ENCODE measurements at places on chromosomes 4 and X. TPM values are rescaled to one million over a fixed set of nuclear protein-coding genes. Genes with fewer than 3 reads are reported as not detected.

GRCh38 chr4:105956569-105956968, 61.3 kb downstream of the NPNT start:
- no peak for DNase-seq

Gene PIM2
- total RNA-seq, result 10.4 TPM

- no peak for DNase-seq
These were observed 123.3 kb downstream of the SLC10A7 start for GRCh38 chr4:146398404-146398803.

DNA sequence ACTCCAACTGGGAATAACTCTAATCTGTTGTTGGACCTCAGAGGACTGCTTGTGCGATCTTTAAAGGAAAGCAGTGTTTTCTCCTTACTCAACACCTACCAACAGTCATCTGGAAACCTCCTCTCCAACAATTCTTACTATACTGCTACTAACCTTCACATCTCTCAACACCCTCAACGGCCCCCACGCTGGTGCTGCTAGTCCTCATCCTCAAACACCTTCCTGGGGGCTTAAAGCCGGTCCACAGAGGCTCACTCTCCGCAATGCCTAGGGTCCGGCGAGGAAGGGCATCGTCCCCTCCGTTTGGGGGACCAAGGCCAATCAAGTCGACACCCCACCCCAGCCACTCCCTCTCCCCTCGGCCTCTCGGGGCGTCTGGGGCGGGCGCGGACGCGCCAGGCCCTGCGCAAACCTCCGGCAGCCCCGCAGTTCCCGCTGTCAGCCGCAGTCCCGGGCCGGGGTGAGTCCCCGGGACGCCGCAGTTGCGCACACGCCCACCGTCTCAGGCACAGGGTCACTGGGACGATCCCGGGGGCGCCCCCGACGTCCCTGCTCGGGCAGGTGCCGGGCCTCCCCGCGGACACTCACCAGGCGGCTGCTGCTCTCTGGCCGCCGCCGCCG, 418 bp downstream of the TAB3 start:
- DNase-seq, result no peak

Gene F9
- not detected for total RNA-seq

Gene SLC25A14
- 30.5 TPM for total RNA-seq

Gene SUPT20HL1
- total RNA-seq, result not detected

- DNase-seq, result no peak
These were observed 132.4 kb downstream of the ENOX2 start for GRCh38 chrX:130770615-130771014.

GRCh38 chr4:87419578-87420249, 2.7 kb upstream of the NUDT9 start:
- DNase-seq, result no peak

DNA sequence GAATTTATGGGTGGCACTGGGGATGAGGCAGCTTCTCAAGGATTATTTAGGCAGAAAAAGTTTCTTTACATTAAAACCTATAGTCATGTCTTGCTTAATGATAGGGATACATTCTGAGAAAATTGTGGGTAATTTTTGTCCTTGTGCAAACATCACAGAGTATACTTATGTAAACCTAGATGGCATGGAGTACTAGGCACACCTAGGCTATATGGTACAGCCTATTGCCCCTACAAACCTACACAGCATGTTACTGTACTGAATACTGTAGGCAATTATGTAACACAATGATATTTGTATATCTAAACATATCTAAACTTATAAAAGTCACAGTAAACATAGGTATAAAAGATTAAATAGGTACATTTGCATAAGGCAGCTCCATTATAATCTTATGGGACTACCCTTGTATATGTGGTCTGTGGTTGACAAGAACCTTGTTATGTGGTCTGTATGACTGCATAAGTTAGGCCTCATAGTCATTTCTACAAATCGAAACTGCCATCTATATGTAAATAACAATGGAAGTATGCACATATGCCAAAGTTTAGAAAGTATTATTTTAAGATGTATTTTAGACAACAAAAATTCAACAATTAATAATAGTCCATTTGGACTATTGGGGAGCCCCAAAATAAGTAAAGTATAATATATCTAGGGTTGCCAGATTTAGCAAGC, 87.3 kb downstream of the CFAP299 start:
- DNase-seq, result no peak

DNA sequence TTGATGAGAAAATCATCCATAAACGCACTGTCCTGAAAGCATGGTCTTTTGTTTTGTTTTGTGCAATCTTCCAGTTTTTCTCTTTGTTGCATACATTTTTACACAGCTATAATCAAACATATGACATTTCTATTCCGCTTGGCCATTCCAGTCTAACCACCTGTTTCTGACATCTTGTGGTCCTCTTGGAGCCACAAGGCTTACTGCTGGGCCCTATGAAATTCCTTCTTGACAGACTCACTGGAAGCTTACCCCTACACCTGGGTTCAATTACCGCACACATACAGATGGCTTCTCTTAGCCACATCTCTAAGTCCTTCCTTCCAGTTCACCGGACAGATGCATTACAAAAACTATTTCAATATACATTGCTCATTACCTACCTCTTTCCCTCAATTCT, 72.4 kb downstream of the PAPSS1 start:
- DNase-seq, result no peak

Gene SLITRK2
- total RNA-seq, result 16.0 TPM

- no peak for DNase-seq
These were observed 120.7 kb upstream of the BANK1 start for GRCh38 chr4:101669832-101670188.

GRCh38 chr4:164847016-164847415, 30.0 kb upstream of the APELA start:
- DNase-seq, result no peak

DNA sequence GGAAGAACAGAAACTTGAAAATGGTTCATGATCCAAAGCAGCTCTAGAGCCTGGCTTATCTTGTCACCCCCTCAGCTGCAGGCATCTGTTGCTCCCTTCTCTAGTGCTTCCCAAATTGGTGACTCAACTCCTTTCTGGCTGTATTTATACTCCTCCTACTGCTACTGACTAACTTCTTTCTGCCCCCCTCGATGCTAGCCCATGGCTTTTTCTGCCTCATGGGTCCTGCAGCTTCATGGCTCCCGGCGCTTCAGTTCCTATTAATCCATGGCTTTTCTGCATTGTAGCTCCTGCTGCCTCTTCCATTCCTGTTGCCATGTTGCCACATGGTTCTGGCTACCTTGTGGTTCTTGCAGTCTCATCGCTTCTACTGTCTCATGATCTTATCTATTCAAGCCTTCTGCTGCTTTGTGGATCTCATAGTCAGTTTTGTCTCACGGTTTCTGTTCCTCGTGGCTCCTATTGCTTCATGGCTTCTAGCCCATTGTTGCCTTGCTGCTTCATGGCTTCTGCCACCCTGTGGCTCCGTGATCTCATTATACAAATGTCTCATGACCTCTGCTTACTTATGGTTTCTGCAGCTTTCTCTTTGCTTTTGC, 48.1 kb downstream of the SMC1A start:
- no peak for DNase-seq

Gene COX7B2
- not detected for total RNA-seq

DNA sequence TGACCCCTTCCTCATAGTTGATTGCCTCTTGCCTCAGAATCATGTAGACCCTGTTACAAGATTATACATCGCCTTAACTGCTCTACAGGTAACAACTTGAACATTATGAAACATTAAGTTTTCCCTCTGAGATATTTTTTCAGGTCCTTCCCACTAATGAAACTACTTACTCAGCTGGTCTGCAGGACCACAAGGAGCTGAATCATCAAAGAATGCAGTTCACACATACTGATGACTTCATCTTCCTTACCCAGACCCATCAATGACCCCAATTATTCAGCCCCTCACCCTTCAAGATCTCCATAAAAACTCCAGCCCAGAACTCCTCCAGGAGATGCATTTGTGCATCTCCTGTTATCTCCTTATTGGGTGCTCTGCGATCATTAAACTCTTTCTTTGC, 720.9 kb downstream of the RAPGEF2 start:
- no peak for DNase-seq

DNA sequence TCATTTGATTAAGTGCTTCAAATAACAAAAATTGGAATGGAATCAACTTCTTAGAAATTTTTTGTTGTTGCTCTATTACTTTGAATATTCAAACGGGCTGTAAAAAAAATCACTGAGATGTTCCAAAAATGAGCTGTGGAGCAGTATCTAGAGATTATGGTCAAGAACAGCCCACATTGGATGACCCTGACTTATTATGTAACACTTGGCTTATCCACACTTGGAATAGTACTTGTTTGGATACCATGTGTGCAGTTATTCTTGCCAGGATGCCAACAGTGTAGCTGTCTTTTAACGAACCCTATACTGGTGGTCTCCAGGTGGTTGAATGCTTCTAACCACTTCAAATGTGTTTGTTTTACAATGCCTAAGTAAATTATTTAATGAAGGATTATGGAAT, 64.9 kb upstream of the CAMK2D start:
- no peak for DNase-seq

DNA sequence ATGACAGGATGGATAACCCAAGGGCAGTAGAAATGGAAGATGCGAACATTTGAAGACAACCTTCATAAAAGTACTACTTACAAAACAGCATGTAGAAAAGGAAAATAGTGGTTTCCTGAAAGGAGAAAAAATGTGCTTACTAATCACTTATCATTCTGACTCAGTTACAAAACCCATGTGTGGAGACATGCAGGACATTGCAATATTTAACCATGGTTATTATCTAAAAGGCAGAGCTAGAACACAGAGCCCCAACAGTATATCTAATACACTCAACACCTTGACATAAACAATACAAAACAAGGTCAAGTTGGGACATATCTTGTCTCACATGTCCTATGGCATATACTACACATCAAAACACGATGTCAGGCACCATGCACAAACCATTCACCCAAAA, 55.9 kb downstream of the EIF4E start:
- no peak for DNase-seq

DNA sequence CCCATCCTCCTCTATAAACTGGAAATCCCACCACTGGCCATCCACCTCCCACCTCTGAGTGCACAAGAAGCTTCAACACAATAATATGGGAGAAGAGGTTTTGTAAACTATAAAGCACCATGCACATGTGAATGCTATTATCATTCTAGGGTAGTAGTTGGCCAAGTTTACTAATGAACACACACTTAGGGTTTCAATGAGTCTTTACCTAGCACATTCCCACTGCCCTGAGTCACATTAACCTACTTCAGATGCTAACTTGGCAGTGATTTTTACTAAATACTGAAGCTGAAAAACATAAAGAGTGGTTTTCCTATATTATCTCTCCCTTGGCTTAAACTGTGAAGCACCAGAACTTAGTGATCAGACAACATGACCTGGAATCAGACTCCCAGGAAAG, 93.9 kb downstream of the SH3KBP1 start:
- DNase-seq, result no peak

Gene PQBP1
- 75.4 TPM for total RNA-seq

Gene HMGN5
- total RNA-seq, result 7.9 TPM

DNA sequence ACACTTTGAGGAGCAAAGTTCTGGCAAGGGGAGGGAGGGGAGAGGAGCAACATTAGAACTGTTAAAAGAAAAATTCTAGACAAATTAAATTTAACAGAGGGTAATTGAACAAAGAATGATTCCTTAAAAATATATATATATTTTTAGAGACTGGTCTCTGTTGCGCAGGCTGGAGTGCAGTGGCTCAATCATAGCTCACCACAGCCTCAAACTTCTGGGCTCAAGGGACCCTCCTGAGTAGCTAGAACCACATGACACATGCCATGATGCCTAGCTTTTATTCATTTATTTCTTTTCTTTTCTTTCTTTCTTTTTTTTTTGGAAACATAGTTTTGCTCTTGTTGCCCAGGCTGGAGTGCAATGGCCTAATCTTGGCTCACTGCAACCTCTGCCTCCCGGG, 19.1 kb upstream of the SPINK2 start:
- no peak for DNase-seq

DNA sequence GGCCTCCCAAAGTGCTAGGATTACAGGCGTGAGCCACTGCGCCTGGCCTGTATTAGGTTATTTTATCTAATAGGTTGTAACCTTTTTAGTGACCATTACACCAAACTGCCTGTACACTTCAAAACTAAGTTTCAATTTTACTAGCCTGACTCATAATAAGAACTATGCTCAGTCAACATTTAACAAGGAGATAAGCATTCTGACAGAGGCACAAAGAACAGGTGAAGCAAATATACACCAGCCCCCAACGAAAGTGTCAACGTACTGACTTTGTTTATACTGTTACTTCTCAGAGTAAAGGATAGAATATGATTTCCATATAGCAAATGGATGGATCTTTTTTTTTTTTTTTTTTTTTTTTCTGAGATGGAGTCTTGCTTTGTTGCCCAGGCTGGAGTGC, 62.8 kb downstream of the SHISA3 start:
- DNase-seq, result no peak

Gene IDUA
- total RNA-seq, result 87.0 TPM

Gene DCAF8L2
- total RNA-seq, result 0.29 TPM

DNA sequence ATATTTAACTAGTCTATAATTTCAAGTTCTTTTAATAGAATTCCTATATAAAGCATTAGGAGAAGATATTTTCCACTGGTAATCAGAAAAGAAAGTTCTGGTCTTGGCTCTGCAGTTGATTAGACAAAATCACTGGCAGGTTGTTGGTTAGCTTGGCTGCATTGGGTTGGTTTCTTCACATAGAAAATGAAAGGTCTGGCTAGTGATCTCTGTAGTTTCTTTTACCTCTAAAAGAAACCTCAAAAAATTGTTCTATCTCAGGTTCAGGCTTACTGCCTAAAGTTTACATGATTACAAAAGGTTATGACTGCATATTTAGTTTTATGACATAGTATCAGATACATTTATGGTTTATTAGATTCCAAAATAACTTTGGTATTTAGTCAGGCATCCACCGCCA, 95.8 kb upstream of the NAP1L5 start:
- no peak for DNase-seq

DNA sequence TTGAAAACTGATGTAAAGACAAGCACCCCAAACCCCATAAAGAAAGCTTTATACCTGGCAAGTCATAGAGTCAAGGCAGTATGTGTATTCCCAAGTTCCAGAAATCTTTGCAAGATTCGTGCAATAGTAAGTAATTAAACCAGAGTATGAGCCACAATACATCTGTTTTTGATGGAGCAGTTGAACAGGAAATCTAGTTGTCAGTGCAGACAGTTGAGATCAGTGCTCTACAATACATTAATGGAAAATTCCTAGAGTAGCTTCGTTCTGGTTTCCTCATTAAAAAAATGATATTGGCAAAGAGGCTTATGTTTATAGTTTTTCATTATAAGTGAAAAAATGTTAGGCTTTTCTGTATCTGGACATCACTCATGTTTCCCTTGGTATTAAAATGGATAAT, 575.3 kb downstream of the TRIML1 start:
- DNase-seq, result no peak

GRCh38 chrX:18548996-18549395, 122.9 kb downstream of the RS1 start:
- no peak for DNase-seq

DNA sequence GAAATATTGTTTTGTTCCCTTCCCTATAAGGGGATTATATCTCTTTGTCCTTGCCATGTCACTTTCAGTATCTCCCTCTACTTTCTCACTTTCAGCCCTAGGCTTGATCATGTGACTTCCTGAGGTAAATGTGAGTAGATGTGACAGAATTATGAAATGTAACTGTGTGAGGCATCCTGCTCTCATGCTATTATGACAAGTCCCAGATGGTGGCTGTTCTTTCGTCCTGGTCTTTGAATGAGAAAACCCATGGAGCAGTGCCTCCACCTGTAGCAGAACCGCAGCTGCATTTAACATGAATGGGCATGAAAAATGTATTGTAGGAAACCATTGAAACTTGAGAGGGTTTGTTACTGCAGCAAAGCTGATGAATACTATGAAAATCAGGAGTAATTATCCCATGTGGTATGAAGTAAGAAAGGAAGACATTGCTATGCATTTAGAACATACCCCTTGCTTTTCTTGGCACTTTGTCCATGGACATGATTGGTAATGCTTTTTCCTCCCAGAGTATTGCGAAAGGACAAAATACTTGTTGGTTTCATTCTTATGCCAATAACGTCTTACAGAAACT, 202.2 kb upstream of the GPRIN3 start:
- no peak for DNase-seq
